ENCODE measurements at places on chromosomes 16 and 17. TPM values are rescaled to one million over a fixed set of nuclear protein-coding genes. Genes with fewer than 3 reads are reported as not detected.

Gene TNP2
- total RNA-seq = not detected

Gene QPRT
- total RNA-seq = 35.7 TPM

Gene SEBOX
- not detected for total RNA-seq

Gene ORMDL3
- 56.0 TPM for total RNA-seq

Gene ETV4
- 2.2 TPM for total RNA-seq

Gene MT1G
- 4.2 TPM for total RNA-seq

Gene GPR179
- total RNA-seq = not detected

Gene PDILT
- total RNA-seq = not detected

Gene ADGRG1
- total RNA-seq = 2.0 TPM

Gene PYY
- not detected for total RNA-seq

Gene OSBPL7
- 14.2 TPM for total RNA-seq

- no peak for DNase-seq
These were observed 15.4 kb downstream of the PLLP start for GRCh38 chr16:57268804-57269800.

DNA sequence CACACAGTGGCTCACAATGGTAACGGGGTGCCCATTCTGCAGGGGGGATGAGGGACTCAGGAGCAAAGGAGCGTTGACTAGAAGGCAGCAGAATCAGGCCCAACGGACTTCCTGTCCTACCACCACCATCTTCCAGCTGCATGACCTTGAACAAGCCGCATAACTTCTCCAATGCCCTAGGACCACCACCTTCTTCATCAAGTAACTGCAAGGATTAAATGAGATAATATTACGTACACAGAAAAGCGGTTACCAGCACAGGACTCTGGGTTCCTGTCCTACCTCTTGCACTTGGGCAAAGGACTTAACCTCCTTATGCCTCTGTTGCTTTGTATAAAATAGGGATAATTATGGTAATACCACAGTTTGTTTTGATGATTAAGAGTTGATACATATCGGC lies 4.7 kb downstream of the ASPHD1 start:
- DNase-seq = no peak

DNA sequence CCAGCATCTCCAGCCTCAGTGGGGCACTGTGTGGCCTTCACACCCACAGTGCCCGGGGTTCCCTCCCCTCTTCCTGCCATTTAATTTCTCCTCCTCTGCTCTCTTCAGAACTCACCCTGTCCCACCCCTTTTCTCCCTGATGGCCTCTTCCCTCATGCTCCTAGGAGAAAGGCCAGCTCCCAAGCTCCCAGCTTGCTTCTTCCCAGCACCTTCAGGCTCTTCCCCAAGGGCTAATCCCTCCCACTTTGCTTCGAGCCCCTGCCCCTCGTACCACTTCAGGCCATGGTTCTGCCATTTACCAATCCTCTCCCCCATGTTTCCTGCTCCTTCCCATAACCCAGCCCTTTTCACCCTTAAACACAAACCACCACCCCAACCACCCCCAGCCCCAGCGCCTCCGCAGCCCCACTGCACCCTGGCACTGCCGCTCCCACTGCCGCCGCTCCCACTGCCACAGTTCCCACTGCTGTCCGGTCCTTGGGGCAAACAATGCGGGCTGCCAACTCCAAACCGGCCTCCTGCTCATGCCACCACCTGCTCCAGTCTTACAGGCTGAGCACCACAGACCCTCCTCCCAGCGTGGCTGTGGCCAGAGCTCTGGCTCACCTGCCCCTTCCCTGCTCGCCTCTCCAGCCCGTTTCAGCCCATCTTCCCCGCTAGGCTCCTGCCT lies 28.6 kb downstream of the ADAM11 start:
- DNase-seq = no peak

- DNase-seq = no peak
These were observed 401.7 kb upstream of the CDH5 start for GRCh38 chr16:65964752-65965151.

- DNase-seq = no peak
These were observed 784.6 kb upstream of the EEF2KMT start for GRCh38 chr16:5882087-5882640.

DNA sequence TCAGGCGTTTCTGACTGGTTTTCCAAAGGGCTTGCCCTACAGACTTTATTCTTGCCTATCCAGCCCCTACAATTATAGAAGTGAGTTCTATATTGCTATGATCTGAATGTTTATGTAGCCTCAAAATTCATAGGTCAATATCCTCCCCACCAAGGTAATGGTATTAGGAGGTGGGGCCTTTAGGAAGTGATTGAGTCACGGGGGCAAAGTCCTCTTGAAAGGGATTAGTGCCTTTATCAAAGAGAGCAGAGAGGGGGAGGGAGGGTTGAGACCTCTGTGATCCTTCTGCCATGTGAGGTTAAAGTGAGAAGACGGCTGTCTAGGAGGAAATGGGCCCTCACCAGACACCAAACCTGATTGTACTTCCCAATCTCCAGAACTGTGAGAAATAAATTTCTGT lies 931 bp upstream of the CPHXL start:
- DNase-seq = no peak

GRCh38 chr17:3512505-3513171 lies 36.8 kb downstream of the ASPA start:
- DNase-seq = no peak

GRCh38 chr16:88924834-88925539 lies 52.0 kb downstream of the CBFA2T3 start:
- DNase-seq = no peak

DNA sequence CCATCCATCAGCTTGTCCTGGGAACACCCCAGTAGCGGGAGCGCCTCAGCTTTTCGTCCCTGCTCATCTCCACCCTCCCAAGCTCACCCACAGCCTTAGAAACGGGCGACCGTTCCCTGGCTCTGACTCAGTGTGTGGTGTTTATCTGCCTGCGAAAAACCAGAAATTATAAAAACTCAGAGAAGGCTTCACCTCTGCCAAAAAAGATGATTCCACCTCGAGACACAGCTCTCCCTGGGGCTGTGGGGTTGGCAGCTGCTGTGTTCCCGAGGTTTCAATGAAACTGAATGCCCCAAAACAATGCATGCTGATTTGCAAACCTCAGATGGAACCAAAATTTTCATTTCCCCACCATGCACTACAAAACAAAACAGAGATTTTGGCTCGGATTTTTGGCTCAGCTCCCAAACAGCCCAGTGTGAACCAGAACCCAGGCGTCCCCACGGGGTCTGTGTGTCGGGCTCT lies 62.4 kb upstream of the MED9 start:
- no peak for DNase-seq

GRCh38 chr16:89956505-89957215 lies 8.1 kb downstream of the DEF8 start:
- DNase-seq = no peak

GRCh38 chr17:31254654-31255053 lies 42.4 kb downstream of the OMG start:
- DNase-seq = no peak

GRCh38 chr17:28720247-28720996 lies 637 bp downstream of the RPL23A start:
- DNase-seq = no peak

GRCh38 chr17:33712120-33712519 lies 419.0 kb upstream of the ASIC2 start:
- DNase-seq = no peak

- DNase-seq = peak; percentile 64
These were observed 5.3 kb downstream of the RNF166 start for GRCh38 chr16:88700636-88701482.

GRCh38 chr17:63309021-63309420 lies 137.1 kb downstream of the CYB561 start:
- DNase-seq = no peak

DNA sequence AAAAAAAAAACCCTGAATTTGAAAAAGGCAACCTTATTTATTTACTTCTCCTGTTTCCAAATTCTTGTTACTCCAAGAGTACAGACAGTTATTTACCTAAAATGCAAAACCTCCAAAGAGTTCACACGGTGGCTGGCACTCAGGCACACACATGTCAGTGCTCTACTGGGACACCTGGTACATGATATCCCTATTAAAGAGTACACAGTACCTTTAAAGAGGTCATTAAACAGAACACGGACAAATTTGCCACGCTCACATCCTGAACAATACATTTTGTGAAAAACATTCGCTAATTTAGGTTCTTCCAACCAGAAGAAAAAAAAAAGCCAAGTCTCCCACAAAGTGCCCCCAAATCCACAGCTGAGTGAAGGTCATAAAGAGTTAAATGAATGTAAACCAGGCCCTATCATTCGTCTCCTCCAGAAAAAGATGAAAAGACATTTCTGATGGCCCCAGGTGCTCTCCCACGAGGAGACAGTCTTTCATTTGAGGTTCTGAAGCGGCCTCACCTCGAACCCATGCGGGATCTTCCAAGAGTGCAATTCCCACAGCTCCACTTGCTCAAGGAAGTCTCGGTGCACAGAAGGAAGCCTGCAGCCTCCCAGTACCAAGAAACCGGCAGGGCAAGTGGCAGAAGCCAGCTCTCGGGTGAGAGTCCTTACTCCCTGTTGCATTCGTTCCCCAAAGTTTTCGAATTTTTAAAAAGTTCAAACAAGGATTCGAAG lies 993 bp downstream of the ERN1 start:
- DNase-seq = no peak

- DNase-seq = no peak
These were observed 64.1 kb downstream of the PLD6 start for GRCh38 chr17:17141860-17142552.

GRCh38 chr17:49200423-49201083 lies 9.8 kb downstream of the GNGT2 start:
- no peak for DNase-seq

DNA sequence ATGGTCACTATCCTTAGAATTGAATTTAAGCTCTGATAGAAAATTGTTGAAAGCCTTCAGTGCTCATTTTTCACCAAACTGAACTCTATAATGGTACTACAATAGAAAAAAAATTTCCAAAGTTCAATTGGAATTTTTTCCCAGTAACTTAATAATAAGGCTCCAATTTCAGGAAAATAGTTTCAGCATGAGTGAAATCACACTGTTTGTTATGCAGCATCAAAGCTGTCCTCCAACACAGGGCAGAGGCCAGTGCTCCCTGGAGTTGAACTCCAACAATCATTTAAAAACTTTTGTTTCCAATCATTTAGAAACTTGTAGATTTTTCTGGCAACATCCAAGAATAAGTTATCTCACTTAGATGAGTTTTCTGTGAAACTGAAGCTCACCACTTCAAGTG lies 103.1 kb upstream of the HSBP1 start:
- DNase-seq = no peak

All from GM12878 (cell line).